Kidney (tissue), 22 donors: ENCODE measurements at places on chromosomes 3 and 15. TPM values are rescaled to one million over a fixed set of nuclear protein-coding genes. Genes with fewer than 3 reads are reported as not detected.
A peak's percentile ranks its signal among the peaks of the same experiment; 100 is the strongest.

ACKR4 gene
- polyA plus RNA-seq = 1.1 TPM

POC1A gene
- polyA plus RNA-seq = 2.5 TPM

- no peak for DNase-seq
Observed at GRCh38 chr3:46674031-46674845, 19.2 kb downstream of the ALS2CL start.

- DNase-seq = no peak
Observed at GRCh38 chr15:32119694-32120330, 89.5 kb downstream of the CHRNA7 start.

DNA sequence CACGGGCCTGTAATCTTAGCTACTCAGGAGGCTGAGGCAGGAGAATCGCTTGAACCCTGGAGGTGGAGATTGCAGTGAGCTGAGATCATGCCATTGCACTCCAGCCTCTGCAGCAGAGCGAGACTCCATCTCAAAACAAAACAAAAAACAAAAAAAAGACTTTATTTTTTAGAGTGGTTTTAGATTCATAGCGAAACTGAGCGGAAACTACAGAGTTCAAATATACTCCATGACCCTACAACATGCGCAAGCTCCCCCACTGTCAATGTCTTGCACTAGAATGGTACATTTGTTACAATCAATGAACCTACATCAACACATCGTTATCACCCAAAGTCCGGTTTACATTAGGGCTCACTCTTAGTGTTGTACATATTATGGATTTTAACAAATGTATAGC is 2.2 kb upstream of the CRTAP start:
- no peak for DNase-seq

- DNase-seq = peak; percentile 14
Observed at GRCh38 chr15:94203306-94203705, 28.1 kb upstream of the MCTP2 start.

DNA sequence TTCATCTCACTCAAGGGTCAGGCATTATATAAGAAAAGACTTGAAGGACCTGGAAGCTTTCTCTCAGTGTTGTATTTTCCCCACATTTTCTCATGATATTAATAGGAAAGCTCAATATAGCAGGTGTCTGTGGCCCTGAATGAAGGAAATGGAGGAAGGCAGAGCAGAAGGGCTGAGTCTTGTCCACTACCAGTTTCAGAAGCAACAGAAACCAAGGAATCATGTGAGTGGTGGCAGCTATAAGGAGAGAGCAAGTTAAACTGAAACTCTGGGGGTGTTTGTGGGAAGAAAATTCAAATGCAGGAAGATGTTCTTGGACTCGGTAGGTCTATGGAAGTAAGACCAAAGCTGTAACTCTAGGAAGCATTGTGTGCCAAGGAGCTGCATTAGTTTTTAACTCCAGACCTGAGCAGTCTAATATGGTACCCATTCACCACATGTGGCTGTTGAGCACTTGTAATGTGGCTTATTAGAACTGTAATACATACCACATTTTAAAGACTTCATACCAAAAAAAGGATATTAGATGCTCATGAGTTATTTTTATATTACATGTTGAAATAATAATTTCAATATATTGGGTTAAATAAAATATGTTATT is 278.8 kb upstream of the GADL1 start:
- DNase-seq = no peak

DNA sequence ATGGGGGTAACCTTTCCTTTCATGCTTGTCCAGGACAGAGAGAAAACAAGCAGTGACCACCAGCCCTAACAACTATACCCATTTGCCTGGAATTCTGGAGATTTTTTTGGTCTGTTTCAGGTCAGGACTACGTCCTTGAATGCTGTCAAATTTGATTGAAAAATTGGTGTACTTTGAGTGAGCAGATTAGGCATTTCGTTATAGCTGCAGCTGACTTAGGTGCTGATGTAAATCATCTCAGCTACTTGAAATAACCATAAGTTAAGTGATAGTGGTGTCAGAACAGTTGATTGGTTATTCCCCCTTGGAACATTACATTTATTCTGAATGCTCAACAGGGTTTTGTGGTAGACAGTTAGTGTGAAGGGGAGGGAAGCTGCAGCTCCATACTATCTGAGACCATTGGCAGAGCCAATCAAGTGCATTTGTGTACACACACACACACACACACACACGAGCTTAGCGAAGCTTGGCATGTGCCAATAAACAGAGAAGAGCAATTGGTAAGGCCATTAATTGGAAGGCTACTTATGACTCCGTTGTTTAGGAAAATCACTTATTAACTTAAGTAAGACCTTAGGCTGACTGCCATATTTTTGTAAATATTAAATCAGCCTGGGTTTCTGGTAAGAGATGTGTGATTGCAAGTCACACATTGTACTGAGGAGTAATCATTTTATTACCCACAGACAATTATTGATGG is 447.8 kb downstream of the MFSD1 start:
- DNase-seq = no peak

GRCh38 chr3:8567784-8568575 is 66.4 kb downstream of the LMCD1 start:
- DNase-seq = no peak

- no peak for DNase-seq
Observed at GRCh38 chr3:126743350-126743749, 39.3 kb downstream of the CHCHD6 start.

GRCh38 chr3:172709774-172710663 is 848 bp downstream of the NCEH1 start:
- DNase-seq = peak; percentile 56

GRCh38 chr15:52105846-52106245 is 6.7 kb downstream of the BCL2L10 start:
- DNase-seq = no peak

DNA sequence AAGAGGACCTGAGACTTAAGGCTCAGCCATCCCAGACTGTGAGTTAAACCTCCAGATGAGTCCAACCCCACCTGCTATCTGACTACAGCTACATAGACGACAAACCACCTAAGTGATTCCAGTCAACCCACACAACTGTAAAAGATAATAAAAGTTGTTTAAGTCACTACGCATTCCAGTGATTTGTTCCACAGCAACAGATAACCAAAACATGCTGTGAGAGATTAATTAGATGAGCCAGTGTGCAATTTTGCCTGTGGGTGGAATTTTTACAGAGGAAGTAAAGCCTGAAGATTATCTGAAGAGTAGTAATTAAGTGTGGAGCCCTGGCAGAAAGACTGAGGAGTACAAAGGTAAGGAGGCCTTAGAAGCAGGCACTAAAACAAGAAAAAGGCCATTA is 5.4 kb downstream of the BTBD1 start:
- no peak for DNase-seq
